CD4-positive, alpha-beta T cell treated with Interleukin-17A for 1 hour (primary cell): ENCODE measurements at places on chromosomes 1 and 21.

GRCh38 chr1:197073978-197074377, 6.9 kb upstream of the F13B start:
- no peak for DNase-seq

GRCh38 chr1:160214481-160215140, 9.4 kb downstream of the PEA15 start:
- DNase-seq, result no peak

DNA sequence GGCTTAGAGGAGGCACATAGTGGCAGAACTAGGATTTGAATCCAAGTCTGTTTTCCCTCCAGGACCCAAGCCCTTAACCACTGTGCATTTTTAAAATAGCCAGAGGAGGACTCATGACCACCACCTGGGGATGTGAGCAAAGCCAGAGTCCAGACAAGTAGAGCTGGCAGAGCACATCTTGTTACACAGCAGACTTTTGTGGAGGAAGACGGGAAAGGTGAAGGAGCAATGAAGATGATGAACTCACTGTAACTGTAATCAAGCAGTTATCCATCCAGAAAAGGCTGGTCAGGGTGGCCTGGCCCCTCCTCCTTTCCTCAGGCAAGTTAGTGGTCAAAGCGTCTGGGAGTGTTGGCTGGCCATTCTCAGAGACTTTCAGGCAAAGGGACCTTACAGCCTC, 50.9 kb downstream of the SLC44A3 start:
- no peak for DNase-seq

DNA sequence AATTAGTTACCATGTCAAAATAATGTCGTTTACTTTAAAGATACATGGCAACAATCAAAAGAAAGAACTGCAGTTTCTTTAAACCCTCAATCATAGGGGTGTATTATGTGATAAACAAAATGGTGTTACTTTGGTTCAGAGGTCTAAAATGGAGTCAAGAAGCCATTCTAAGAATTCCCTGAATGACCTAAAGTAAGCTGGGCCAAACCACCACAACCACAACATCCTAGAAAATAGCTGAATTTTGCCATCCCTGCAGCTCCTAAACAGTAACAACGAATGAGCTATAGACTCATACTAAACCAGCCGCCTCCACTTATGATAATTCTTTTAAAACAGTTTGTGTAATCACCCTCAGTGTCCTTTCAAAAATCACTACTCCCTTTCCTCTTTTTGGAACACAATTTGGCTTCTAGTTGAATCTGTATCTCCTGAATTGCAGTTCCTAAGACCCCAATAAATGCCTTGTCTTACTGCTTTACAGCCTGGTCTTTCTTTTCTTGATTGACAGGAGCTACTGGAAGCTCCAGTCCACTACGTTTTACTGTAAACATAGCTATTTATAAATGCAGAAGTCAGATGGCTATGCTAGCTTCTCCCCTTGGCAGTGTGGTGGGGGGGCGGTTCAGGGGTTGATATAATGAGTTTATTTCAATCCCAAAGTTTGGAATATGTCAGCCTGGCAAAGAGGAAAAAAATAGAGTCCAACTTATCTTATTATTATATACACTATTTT, 84.3 kb downstream of the PLPPR4 start:
- no peak for DNase-seq
